Stimulated activated CD4-positive, alpha-beta T cell treated with anti-CD3 and anti-CD28 coated beads, Interleukin-2, amount 100 ng/mL, for 4 hours (primary cell): ENCODE measurements at places on chromosomes 6 and 20.

DNA sequence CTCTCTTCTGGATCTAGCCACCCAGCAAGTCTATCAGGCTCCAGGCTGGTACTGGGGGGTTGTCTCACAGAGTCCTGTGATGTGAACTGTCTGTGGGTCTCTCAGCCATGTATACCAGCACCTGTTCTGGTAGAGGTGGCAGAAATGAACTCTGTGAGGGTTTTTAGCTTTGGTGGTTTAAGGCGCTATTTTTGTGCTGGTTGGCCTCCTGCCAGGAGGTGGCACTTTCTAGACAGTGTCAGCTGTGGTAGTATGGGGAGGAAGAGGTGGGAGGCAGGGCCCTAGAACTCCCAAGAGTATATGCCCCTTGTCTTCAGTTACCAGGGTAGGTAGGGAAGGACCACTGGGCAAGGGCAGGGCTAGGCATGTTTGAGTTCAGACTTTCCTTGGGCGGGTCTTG, 75.8 kb downstream of the SNAP91 start:
- no peak for DNase-seq

- no peak for DNase-seq
Observed at GRCh38 chr20:10250902-10251301, 32.3 kb downstream of the SNAP25 start.

- no peak for DNase-seq
Observed at GRCh38 chr6:132478266-132478665, 34.6 kb downstream of the STX7 start.

- no peak for DNase-seq
Observed at GRCh38 chr20:51487076-51487475, 55.4 kb downstream of the NFATC2 start.

DNA sequence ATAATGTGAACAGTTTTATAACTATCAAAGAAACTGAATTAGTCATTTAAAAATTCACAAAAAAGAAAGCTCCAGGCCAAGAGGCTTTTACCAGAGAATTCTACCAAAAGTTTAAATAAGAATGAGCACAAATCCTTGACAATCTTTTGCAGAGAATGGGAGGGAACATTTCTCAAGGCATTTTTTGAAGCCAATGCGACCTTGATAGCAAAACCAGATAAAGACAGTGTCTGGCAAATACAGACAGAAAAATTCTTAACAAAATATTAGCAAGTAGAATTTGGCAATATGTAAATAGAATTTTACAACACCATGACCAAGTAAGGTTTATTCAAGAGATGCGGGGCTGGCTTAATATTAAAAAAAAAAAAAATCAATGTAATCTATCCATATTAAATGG, 41.7 kb downstream of the RNF24 start:
- no peak for DNase-seq

DNA sequence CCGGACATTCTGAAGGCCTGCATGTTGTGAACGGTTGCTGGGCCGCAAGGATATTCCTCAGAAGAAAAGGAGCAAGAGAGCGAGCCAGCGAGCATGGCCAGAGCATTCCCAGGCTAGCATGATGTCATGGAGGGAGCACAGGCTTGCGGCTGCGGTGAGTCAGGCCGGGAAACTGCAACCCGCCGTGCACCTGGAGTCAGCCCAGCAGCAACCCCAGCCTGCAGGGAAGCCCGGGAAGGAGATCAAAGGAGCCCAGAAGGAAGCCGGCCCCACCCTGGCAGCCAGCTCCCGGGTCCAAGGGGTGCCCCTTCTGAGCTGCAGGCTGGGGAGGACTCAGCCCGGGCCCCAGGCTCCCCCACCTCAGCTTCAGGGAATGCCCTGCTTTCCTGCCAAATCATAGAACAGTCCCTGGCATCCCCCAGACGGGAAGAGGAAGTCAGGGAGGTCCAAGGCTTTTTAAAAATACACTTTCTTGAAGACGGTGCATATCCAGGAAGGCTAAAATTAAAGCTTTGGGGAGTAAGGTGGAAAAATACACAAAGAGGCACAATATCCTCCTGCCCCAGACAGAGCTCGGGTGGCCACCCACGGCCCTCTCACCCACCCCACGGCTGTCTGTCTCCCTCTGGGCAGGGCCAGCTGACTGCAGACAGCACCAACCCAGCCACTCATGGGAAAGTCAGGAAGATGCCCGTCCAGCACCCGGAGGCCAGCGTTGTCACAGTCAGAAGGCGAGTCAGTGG, 53.7 kb downstream of the BMP7 start:
- DNase-seq: no peak

DNA sequence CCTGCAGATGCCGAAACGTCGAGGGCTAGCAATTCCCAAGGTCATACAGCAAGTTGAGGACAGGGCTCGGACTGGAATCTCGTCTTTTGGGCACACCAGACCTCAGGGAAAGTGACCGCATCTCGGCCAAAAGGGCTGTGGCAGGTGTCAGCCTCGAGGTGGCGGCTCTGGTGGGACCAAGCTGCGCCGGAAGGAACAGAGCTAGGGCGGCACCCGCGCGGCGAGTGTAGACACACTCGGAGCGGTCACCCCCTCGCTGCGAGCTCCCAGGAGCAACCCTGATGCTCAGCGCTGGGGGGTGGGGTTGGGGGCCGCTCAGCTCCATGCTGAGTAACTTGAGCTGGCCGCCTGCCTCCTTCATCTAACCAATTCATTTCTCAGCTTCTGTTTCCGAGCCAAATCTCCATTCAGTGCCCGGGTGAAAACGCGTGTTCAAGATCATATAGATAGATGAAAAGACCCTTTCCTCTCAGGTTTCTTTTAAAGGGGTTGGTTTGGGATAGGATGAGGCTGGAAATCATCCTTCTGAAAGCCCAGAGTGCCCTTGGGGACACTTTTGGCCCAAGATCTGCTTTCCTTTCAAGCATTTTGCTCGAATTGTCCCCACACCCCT, 2.2 kb upstream of the TUBB2B start:
- DNase-seq: no peak

DNA sequence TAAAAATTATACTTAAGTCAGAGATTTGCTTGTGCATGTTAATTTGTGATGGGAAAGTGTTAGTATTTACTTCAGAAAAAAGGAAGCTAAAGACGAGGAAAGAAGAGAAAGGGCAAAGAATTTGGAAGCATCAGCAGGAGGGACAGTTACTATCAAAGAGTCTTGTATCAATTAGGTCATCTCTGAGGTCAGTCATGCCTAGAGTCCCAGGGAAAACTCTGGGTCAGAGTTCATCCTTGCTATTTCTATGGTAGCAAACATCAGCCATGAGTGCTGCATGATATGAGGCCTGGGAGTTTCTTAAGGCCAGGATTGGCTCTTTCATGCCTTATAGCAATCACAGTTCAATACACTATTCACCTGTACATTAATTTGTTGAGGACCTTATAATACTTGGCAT, 292.9 kb downstream of the FARS2 start:
- DNase-seq: no peak

- no peak for DNase-seq
Observed at GRCh38 chr20:22305381-22305780, 279.0 kb downstream of the FOXA2 start.

DNA sequence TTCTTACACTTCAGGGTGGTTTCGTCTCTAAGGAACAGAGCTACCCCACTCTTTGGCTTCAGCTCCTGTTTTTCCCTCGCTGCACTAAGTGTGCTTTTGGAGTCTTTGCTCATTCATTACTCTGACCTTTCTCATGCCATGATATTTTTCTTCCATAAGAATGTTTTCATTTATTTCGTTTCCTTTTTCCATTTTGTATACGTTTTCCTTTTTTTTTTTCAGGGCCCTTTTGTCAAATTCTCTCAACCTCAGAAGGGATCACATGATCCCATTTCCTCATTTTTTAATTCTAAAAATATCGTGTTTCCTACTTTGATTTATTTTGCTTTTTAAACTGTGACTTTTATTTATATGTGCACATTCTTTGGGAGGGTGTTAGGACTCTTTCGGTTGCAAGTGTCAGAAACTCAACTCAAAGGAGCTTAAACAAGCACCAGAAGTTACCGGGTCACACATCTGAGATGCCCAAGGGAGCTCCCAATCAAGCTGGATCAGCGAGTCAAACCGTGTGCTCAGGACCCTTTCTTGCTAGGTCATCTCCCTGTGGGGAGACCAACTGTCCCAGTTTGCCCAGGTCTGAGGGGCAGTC, 40.6 kb downstream of the GCNT2 start:
- no peak for DNase-seq

DNA sequence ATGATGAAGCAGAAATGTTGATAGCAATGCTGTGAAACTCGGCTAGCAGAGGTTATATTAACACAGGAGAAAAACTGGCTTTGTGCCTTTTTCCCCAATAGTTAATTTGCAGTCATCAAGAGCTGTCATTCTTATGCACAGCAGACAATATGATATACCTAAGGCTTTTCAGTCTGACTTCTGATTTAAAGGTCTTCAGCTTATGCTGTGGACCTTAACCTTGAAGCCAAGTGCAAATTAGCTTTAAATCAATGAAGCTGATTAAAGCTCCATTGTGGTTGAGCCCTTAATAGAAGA, 171.6 kb upstream of the ID4 start:
- no peak for DNase-seq

- DNase-seq: no peak
Observed at GRCh38 chr6:67219346-67219745, 1415.7 kb upstream of the ADGRB3 start.

DNA sequence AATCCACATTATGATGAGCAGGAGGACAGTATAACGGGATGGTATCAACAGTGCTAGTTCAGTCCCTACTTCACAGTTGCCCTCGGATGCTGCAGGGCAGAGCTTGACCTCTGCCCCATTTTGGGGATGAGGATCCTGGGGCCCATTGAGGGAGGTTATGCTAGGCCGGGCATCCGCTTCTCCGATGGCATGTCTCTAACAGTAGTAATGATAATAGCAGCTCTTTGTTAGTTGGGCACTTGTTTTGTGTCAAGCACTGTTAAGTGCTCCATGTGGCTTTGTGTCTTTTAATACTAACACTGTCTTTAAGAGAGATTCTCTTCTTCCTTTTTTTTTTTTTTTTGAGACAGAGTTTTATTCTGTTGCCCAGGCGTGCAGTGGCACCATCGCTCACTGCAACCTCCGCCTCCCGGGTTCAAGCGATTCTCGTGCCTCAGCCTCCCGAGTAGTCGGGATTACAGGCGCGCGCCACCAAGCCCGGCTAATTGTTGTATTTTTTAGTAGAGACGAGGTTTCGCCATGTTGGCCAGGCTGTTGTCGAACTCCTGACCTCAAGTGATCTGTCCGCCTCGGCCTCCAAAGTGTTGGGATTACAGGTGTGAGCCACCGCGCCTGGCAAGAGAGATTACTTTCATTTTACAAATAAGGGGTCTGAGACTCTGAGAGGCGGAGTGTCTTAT, 1.1 kb downstream of the MAPRE1 start:
- DNase-seq: no peak

DNA sequence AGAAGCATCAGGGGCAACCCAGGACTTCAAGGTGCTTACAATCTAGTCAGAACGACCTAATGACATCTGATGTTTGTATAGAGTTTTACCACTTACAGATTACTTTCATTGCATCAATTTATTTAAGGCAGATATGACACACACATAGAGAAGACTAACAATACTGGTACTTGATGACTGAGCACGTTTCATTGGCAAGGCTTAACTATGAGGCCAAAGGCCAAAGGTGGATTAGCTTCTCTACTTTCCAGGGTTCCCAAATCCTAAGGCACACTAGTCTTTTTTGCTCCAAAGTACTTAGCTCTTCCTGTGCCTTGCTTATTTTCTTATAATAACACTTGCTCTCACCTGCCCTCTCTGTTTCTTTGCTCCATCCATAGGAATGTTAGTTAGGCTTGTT, 406.2 kb downstream of the ZFAND3 start:
- DNase-seq: no peak

DNA sequence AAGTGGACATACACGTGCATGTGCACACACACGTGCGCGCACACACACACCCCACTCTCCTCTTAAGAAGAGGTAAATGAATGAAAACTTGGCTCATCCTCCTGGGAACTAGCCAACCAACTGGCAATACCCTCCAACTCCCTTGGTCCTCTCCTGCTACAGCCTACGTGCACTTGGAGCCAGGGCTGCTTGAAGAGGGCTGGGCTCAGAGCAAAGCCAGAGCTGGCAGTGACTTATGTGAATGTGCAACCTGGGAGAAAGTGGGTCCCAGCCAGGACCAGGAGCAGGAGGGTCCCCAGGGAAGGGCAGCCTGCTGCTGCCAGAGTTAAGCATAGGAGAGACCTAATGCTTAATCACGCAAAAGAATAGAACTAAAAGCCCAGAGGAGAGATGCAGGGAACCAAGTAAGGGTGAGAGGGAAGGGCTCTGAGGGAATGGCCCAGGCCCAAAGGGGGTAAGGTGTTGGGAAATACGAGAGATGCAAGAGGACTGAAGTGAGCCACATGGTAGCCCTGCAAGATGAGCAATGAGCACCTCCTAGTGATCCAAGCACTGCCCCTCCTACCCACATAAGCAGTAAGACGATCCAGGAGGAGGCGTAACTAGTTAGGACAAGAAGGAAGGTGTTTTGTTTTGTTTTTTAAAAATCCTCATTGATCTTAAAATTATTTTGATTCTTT, 24.7 kb downstream of the TRAF3IP2 start:
- DNase-seq: no peak

DNA sequence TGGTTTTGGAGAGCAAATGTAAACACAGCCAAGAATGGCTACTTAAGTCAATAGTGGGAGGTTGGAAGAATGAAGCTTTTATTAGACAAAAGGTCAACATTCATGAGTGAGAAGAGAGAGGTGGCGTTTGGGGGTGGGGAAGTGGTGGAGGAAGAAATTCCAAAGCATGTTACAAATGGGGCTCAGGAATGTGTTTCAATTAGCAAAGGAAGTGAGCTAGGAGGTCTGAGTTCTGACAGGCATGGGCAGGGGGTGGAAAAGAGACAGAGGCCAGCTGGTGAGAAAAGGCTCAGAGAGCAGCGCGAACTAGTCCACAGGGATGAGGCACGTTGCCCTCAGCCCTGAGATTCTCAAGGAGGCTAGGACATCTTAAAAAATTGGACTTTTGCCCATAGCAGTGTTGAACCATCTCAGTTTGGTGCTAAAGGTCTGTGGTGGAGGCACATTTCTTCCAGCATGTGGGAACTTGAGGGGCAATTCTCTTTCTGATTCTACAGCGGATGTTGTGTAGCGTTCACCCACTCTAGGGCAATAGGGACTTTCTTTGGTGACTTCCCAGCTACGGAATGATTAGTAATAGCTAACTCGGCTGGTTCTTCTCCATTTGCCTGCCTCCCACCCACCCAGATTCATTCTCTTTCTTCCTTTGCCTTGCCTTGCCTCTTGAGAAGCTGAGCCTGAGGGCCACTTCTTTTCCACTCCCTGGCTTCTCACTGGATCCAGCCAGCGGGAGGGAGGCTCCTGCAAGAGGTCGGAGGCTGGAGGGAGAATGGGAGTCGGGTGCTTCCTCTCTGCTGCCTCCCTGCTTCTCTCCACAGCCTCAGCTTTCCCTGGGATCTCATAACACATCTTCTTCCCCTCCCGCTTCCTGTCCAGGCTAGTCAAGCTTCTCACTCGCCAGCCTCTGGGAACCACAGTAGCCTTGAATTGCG, 45.1 kb upstream of the NEDD9 start:
- no peak for DNase-seq

DNA sequence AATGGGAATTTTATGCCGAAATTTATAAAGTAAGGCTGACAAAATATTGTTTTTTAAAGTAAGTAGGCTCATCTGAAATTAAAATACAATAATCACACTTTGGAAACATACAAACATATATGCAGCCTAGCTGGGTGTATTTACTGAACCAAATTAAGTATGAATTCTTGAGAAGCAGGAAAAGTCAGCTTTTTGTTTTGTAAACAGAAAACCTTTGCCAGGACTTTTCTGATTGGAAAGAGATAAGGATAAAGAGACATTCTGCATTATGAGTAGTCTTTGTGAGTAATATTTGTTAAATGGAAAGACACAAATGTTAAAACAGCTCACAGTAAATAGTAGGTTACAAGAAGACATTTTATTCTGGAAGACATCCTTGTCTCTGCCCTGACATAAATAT, 1380.8 kb downstream of the GRIK2 start:
- no peak for DNase-seq
